ENCODE measurements at places on chromosomes 11 and 22.

- no peak for DNase-seq
These were observed 59.4 kb upstream of the CHRM4 start for GRCh38 chr11:46450846-46451477.

GRCh38 chr22:43239193-43239780 is 52.4 kb upstream of the TTLL12 start:
- no peak for DNase-seq

DNA sequence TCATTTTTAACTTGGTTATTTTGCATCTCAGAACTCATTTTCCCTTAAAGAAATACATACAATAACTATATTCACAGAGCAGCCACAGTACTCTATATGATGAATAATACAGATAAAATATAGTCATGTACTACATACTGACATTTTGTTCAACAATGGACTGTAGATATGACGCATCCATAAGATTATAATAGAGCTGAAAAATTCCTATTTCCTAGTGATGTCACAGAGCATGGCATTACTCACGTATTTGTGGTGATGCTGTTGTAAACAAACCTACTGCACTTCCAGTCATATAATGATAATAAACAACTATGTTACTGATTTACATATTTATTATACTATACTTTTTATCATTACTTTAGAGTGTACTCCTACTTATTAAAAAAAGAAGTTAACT is 38.7 kb downstream of the NARS2 start:
- DNase-seq: no peak

DNA sequence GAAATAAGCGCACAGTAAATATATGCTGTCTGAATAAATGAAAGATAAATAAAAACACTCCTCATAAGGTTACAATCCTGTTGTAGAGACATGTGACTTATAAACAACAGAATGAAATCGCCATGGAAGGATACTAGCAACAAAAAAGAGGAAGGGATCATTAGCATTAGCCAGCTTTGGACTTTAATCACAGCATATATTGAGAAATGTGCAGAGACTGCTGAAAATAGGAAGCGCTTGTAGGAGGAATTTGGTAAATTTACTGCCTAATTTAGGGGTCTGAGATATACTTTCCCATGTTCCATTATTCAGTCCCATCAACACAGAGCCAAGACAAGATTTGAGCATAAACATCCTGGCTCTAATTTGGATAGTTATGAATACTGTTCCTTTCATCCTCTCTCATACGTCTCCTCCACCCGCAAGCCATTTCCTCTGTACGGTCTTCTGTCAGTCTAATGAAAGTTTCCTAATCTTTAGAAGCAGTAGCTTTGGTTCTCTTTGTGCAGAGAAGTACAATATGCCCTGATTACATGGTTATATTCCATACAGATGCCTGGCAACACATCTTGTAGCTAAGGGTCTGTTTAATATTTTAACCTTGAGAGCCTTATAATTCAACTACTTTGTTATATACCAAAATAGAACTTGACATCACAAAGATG is 37.1 kb upstream of the AKIP1 start:
- DNase-seq: no peak

- DNase-seq: no peak
These were observed 13.2 kb downstream of the APOL6 start for GRCh38 chr22:35661464-35661863.

- DNase-seq: peak; percentile 36
These were observed 1.2 kb downstream of the KMT2A start for GRCh38 chr11:118437208-118438125.

DNA sequence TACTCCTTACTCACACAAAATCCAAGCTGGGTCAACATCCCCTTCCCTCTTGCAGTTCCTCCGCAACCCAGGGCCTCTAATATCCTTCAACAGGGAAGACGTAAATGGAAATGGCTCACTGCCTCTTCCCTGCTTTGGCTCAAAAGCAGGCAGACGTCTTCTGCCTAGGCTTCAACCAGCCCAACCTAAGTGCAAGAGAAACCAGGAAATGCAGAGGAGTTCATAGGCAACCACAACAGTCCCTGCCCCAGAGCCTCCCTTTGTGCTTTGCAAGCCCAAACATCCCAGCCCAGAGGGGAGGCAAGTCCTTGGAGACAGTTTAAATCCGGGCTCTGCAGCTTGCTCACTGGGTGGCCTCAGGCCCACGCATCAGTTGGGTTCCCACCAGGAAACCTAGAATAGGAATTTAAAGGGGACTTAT is 33.3 kb downstream of the CD6 start:
- DNase-seq: no peak

DNA sequence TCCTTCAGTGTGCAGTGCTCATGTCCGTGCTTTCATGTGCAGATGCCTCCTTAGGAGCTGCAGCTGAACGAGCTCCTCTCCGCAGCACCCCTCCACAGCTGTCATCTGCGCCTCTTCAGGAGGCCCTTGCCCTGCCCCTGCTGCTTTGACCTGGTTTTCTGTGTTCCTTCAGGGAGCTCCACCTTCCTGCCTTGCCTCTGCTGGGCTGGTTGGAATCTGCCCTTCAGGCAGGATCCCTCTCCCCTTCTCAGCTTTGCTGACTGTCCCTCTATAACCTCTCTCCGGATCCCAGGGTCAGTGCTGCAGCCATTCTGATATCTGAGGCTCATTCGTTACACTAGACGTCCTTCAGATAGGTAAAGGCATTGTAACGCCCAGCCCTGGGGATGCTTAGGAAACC is 67.9 kb downstream of the SCN3B start:
- DNase-seq: no peak

DNA sequence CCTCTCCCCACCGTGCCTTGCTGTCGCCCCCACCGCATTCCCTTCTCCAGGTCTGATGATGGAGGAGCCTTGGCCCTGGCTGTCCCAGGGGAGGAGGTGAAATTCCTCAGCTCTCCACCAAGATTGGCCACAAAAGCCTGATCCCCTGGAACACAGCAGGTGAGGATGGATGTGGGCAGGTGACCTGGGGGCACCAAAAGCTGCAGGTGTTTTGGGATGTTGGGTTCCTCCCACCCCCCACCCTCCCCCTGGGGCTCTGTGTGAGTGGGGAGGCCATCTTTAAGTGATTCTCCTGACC is 639 bp downstream of the TRIOBP start:
- no peak for DNase-seq

GRCh38 chr22:49298834-49299750 is 528.6 kb downstream of the BRD1 start:
- DNase-seq: peak; percentile 30

DNA sequence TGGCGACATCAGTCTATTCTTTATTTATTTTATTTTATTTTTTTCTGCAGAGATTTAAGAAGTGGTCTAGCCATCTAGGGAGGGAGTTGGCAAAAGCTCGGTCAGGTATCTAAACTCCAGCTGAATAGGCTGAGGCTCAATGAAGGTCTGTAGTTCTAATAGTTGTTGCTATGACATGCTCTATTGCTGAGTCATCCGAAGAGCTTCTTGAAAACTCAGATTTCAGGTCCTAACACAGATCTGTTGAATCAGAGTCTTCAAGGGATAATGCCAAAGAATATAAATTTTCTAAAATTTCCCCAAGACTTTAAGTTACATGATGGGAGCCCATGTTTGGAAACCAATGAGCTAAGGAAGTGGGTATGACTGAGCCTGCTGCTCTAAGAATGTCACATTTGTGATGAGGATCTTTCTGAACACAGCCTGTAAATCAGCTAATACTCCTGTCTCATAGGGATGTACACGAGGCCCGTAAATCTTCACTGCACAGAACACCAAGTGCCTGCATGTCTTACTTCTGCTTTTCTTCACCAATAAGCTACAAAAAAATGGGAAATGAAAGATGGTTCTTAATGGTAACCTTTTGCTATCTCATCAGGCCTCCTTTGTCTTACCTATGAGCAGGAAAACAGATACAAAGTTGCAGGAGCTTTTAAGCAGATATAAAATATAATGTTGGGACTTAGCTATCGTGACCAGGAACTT is 901.4 kb upstream of the API5 start:
- no peak for DNase-seq

- no peak for DNase-seq
These were observed 275.3 kb downstream of the METTL15 start for GRCh38 chr11:28383456-28383855.

GRCh38 chr22:33321466-33321865 is 263.3 kb upstream of the SYN3 start:
- DNase-seq: no peak

GRCh38 chr11:128956401-128957201 is 13.9 kb upstream of the TP53AIP1 start:
- peak; percentile 82 for DNase-seq

DNA sequence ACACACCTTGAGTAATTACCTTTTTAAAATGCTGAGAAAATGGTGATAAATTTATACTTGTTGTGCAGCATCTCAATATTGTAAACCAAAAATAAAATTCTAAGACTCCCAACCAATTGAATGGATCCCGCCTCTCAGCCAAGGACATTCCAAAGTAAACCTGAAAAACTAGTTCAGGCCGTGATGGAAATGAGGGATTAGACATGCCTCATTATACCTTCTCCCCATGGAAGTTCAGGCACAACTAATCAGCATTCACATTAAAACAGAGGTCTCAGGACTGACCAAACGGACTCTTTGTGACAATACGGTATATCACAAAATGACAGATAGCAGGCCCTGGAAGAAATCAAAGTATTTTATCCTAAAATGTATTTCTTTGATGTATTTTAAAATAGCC is 907.4 kb upstream of the RAG2 start:
- DNase-seq: no peak

- no peak for DNase-seq
These were observed 206.4 kb downstream of the TBC1D22A start for GRCh38 chr22:46968848-46969247.

All from SW480 (cell line).